Right renal pelvis (tissue), 4 donors: ENCODE measurements at places on chromosomes 1 and 21. TPM values are rescaled to one million over a fixed set of nuclear protein-coding genes. Genes with fewer than 3 reads are reported as not detected.

DNA sequence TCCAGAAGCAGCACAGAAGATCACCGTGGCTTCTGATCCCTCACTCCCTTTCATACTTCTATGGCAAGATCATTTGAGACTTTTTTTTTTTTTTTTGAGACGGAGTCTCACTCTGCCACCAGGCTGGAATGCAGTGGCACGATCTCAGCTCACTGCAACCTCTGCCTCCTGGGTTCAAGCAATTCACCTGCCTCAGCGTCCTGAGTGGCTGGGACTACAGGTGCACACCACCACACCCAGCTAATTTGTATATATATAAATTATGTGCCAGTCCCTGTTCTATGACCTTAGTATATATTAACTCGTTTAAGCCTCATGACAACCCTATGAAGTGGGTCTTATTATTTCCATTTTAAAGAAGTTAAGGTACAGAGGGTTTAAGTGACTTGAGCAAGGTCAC is 298.5 kb downstream of the VAV3 start:
- DNase-seq = no peak

DNA sequence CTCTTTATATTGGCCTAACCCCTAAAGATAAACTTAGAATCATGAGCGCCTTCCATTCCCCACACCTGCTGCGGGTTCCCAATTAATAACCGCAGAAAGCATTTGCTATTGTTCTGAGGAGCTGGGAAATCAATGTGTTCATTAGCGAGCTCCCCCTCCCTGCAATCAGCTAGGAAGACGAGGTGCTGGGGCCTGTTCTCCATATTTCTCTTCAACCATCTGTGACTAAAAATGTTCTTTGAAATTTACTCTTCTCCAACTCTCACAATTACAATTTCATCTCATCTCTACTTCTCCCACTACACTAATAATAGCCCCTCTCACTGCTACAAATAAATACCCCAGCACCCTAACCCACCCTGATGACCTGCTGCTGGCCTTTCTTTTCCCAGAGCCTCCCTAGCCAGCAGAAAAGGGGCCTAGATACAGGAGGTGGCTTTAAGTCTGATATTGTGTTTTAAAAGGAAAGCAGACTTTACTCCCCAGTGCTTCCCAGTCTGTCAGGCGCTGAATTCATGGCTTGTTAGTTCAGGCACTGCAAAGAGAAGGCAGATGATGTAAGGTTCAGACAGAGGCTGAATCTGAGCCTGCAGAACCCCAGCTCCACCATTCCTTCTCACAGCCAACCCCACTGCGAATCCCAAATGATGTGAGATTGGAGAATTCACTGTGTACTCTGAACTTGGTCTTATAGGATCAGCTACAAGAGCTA is 477.5 kb upstream of the DAB1 start:
- no peak for DNase-seq

GRCh38 chr1:9555942-9556341 is 16.7 kb downstream of the SLC25A33 start:
- no peak for DNase-seq

- no peak for DNase-seq
Measured at GRCh38 chr1:25837262-25837875, 17.6 kb downstream of the MTFR1L start.

CRP gene
- polyA plus RNA-seq = not detected

GRCh38 chr1:27724961-27725373 is 794 bp upstream of the FAM76A start:
- DNase-seq = peak; percentile 25

GRCh38 chr1:226626577-226626956 is 78.0 kb downstream of the STUM start:
- DNase-seq = no peak

LCE1D gene
- polyA plus RNA-seq = not detected

- DNase-seq = no peak
Measured at GRCh38 chr1:154714052-154714623, 106.2 kb upstream of the ADAR start.

LHX8 gene
- not detected for polyA plus RNA-seq

- DNase-seq = no peak
Measured at GRCh38 chr1:168726281-168726680, 2.7 kb downstream of the DPT start.

KMO gene
- polyA plus RNA-seq = 23.4 TPM

GRCh38 chr1:190453550-190453949 is 24.1 kb downstream of the BRINP3 start:
- DNase-seq = no peak

TIE1 gene
- 50.4 TPM for polyA plus RNA-seq

CSF3R gene
- polyA plus RNA-seq = 3.4 TPM

OR10J1 gene
- not detected for polyA plus RNA-seq

ADCY10 gene
- 0.53 TPM for polyA plus RNA-seq

DNA sequence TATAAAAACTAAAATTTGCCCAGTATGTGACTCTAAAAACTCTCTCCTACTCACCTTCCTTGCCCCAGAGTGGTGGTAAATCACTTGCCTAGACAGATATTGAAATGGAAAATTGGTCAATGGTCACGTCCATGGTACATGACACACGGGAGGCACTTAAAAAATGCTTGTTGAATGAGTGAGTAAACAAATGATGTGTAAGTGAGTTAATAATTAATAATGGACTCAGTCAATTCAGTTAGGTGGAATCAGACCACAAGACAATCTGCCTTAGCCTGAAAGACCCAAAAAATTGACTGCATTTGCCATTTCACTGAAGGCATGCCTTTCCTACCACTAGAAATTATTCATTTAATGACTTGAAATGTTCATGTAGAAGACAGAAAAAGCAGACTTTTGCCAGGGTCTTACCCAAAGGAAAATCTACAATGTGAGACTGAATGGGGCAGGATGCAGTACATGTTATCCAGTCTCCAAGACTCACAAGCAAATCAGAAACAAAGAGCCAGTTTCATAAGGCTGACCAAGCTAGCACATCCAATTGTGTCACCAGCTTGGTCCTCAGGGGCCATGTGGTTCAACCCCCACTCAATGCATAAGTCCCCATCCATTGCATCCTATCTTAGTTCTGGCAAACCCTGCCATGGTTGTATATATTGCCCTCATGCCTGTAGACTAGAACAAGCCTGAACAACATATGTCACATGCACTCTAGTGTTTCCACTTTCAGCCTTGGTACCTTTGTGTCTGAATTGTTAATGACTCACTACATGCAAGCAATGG is 73.6 kb downstream of the TBX15 start:
- no peak for DNase-seq

FGR gene
- polyA plus RNA-seq = 1.9 TPM

GRCh38 chr1:201614262-201615015 is 75.5 kb downstream of the NAV1 start:
- peak; percentile 18 for DNase-seq

GRCh38 chr1:198622001-198622400 is 16.8 kb upstream of the PTPRC start:
- no peak for DNase-seq

OR10R2 gene
- not detected for polyA plus RNA-seq

MARK1 gene
- 11.6 TPM for polyA plus RNA-seq

- no peak for DNase-seq
Measured at GRCh38 chr21:37145635-37146111, 72.6 kb downstream of the TTC3 start.

RGS1 gene
- polyA plus RNA-seq = 2.1 TPM

PPIAL4G gene
- polyA plus RNA-seq = not detected
